EH (cell line): ENCODE measurements at places on chromosomes 4 and X.

- DNase-seq, result peak; percentile 26
Observed at GRCh38 chr4:137768196-137768595, 235.9 kb upstream of the PCDH18 start.

GRCh38 chr4:90582087-90582486 lies 454.9 kb downstream of the CCSER1 start:
- no peak for DNase-seq

- no peak for DNase-seq
Observed at GRCh38 chr4:15890246-15890829, 48.2 kb downstream of the FGFBP1 start.

DNA sequence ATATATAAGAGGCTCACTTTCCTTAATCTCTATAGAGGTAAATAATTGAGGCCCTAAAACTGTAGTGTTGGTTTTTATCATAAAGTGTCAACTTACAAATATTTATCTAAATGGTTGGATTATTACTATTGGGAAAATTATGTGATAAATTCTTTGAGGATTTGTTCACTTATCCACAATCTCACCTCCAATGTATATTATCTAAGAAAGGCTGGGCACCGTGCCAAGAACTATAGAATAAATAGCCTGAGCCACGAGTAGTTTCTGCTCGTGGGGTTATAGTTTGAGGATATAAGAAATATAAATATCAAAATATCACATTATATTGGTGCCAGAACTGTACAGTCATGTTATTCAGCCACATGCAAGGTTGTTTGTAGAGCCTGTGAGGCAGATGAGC lies 177.9 kb downstream of the VEGFC start:
- DNase-seq, result no peak

GRCh38 chr4:139611391-139611790 lies 54.2 kb upstream of the MGST2 start:
- no peak for DNase-seq

- DNase-seq, result peak; percentile 95
Observed at GRCh38 chr4:88823058-88823919, 125.7 kb upstream of the NAP1L5 start.

DNA sequence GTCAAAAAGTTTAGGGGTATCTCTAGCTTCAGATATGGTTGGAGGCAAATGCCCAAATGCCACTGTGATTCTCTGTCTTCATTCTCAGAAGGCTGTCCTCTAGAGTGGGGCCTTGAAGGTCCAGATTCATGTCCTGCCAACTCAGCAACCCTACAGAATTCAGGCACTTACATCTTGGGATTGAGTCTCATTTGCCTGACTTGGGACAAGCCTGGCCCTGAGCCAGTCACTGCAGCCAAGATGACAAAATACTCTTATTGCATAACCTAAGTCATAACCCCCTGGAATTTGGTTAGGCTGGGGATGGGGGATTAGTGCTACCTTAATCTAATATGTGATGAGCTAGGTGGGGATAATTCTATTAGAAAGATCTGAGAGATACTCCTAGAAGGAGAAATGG lies 100.5 kb downstream of the AREG start:
- DNase-seq, result peak; percentile 31

GRCh38 chr4:180960743-180961401 lies 1282.3 kb upstream of the TENM3 start:
- DNase-seq, result no peak

- DNase-seq, result no peak
Observed at GRCh38 chrX:87167841-87168240, 349.8 kb upstream of the KLHL4 start.

- DNase-seq, result no peak
Observed at GRCh38 chr4:24836661-24837242, 41.4 kb downstream of the SOD3 start.

DNA sequence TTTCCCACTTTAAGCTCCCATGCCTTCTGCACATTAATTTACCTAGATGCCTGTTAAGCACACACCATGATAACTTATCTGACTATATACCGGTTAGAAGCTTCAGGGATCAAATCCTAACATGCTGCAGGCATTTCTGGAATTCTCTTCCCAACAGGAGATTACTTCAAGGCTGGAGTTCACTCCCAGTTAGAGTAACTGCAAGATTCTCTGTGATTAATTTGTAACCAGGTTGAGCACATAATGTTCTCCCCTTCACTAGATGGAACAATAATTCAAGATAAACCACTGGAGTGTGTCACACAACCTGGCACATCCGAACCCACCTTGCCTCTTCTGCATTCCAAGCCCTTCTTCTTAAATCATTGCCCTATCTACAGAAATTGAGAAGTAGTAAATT lies 11.8 kb upstream of the UGT2A3 start:
- DNase-seq, result no peak

GRCh38 chrX:34371754-34372153 lies 239.6 kb upstream of the FAM47A start:
- DNase-seq, result peak; percentile 37

- no peak for DNase-seq
Observed at GRCh38 chrX:131894995-131895394, 128.1 kb upstream of the STK26 start.

GRCh38 chr4:113350576-113350975 lies 301.1 kb downstream of the ANK2 start:
- DNase-seq, result no peak

DNA sequence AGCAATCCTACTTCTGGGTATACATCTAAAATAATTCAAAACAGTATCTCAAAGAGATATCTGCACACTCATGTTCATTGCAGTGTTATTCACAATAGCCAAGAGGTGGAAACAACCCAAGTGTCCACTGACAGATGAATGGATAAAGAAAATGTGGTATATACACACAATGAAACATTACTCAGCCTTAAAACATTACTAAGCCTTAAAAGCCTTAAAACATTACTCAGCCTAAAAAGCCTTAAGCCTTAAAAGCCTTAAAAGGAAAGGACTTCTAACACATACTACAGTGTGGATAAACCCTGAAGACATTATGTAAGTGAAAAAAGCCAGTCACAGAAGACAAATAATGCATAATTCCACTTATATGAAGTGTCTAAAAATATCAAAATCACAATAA lies 40.3 kb upstream of the TFDP3 start:
- DNase-seq, result peak; percentile 47

- no peak for DNase-seq
Observed at GRCh38 chr4:39864391-39864790, 113.3 kb downstream of the PDS5A start.

- no peak for DNase-seq
Observed at GRCh38 chr4:109890076-109890475, 22.6 kb upstream of the EGF start.

GRCh38 chrX:57964975-57965374 lies 54.7 kb upstream of the ZXDA start:
- no peak for DNase-seq

DNA sequence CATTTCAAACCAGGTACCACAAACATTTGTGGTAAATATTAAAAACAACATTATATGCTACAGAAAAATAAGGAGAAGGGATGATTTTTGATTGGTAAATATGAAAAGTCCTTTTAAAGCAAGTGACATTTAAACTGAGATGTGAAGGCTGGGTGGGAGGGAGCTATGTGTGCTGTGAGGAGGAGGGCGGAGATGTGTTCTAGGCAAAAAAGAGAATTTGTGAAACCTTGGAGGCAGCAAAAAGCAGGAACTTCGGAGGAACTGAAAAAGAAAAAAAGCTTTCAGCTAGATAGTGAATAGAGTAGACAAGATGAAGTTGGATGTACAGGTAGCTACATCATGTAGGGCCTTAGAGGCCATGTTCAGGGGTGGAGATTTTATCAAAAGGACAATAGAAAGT lies 10.1 kb upstream of the ARAP2 start:
- DNase-seq, result no peak

DNA sequence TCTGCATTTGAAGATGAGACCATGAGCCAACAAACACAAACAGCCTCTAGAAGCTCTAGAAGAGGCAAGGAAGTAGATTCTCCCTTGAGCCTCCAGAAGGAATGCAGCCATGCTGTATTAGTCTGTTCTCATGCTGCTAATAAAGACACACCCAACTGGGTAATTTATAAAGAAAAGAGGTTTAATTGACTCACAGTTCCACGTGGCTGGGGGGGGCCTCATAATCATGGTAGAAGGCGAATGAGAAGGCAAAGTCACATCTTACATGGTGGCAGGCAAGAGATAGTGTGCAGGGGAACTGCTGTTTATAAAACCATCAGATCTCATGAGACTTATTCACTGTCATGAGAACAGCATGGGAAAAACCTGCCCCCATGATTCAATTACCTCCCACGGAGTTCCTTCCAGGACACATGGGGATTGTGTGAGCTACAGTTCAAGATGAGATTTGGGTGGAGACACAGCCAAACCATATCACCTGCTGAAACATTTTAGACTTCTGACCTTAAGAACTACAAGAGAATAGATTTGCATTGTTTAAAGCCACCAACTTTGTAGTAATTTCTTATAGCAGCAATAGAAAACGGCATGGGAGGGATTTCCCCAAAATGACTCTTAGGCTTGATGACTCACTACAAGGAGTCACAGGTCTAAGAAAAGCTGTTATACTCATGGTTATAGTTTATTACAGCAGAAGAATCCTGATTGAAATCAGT lies 284.4 kb upstream of the SFRP2 start:
- DNase-seq, result peak; percentile 71

DNA sequence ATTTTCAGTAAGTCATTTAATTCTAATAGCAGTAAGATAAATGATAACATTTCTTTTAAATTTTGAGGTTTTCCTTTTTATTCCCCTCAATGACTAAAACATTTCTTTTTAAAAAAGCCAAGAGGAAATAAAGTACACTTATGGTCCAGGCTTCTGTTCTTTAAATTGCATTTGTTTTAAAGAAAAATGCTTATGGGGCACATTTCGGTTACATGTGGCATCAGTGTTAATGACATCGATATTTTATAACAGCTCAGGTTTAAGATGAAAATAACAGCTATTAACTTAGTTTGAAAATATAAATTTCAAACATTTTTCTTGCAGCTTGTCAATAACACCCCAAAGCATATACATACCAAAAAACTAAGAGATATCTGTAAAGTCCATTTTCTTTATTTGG lies 1161.1 kb downstream of the PCDH18 start:
- DNase-seq, result no peak

GRCh38 chrX:102959471-102959870 lies 22.4 kb downstream of the RAB40AL start:
- peak; percentile 97 for DNase-seq

- DNase-seq, result no peak
Observed at GRCh38 chrX:38365954-38366353, 13.6 kb downstream of the OTC start.

GRCh38 chrX:27445438-27445837 lies 17.7 kb downstream of the PPP4R3C start:
- DNase-seq, result no peak

GRCh38 chr4:136319789-136320464 lies 1212.4 kb downstream of the PCDH18 start:
- DNase-seq, result no peak

- DNase-seq, result peak; percentile 77
Observed at GRCh38 chrX:45428831-45429230, 228.2 kb upstream of the DIPK2B start.

- DNase-seq, result no peak
Observed at GRCh38 chr4:54668014-54668611, 10.4 kb downstream of the KIT start.

DNA sequence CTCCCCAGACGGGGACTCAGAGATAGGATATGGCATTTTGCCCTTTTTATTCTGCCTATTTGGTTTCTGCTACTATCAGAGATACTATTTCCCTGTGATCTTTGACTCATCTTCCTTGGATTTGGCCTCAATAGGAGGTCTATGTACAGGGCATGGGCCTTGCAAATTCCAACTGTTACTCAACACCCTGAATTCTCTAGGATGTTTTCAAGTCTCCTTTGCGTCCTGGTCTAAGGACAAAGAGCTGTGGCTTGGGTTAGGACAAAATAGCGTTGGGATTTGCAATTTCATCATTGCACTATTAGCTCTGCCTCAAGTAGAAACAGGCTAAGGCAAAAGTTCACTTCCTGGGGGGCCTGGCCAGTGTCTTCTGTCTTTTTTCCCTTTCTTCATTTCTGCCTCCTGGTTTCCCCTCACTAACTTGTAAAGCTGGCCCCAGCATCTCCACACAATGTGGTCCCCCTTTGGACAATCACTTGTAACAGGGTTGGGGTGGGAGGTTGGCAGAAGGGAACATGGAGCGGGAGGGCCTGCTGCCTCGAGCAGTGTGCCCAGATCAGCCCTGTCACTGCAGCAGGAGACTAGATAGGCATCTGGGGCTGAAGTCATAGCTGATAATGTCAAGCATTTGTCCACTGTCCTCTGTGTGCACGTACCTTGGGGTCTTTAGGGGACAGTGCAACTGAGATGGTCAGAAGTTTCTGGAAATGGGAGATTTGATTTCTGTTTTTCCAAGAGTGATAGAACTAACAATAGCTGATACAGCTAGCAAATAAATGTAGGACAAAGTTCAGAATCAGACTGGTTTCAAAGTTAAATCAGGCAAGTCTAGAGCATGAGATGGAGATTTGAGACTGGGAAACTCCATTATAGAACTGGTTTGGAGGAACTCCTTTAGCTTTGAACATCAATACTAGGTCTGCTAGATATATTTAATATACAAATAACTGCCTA lies 25.8 kb upstream of the STBD1 start:
- DNase-seq, result no peak

DNA sequence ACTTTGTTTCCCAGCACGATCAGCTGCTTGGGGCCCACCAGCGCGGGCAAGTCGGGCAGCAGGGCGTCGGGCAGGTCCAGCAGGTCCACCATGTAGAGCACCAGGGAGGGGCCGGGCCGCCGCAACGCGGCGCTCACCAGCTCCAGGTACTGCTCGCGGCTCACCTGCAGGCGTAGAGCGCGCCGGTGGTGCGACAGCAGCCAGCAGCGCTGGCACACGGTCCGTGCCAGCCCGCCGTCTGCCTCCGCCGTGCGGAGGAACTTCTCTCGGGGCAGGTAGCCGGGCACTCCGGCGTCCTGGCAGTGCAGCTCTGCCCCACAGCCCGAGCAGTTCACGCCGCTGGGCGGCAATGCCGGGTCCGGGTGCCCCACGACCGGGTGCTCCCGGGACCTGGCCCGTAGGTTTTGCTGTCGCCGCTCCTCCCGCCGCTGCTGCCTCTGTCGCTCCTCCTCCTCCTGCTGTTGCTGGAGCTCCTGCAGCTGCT lies 527 bp downstream of the NOA1 start:
- DNase-seq, result no peak

- no peak for DNase-seq
Observed at GRCh38 chr4:176676901-176677300, 115.8 kb downstream of the VEGFC start.

GRCh38 chrX:112053169-112053568 lies 29.4 kb downstream of the TRPC5 start:
- no peak for DNase-seq

GRCh38 chr4:108080747-108081146 lies 88.0 kb downstream of the LEF1 start:
- DNase-seq, result no peak

DNA sequence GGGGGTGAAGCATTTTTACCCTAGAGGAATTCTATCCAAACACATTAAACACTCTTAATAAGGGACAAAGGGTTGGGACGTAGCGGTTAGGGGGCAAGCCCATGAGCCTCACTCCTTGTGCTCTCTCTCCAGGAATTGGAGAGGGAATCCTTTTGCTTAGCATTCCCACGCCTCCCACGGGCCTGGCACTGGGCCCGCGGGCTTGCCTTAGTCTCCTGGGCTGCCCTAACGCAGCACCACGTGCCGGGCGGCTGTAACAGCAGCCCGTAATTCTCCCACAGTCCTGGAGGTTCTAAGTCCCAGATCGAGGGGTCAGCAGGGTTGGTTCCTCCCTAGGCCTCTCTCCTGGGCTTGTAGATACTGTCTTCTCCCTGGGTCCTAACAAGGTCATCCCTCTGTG lies 67.5 kb downstream of the TBL1X start:
- no peak for DNase-seq
